ENCODE measurements at places on chromosomes 16 and 17.

GRCh38 chr16:73051226-73051625 is 3.3 kb upstream of the ZFHX3 start:
- DNase-seq = no peak

DNA sequence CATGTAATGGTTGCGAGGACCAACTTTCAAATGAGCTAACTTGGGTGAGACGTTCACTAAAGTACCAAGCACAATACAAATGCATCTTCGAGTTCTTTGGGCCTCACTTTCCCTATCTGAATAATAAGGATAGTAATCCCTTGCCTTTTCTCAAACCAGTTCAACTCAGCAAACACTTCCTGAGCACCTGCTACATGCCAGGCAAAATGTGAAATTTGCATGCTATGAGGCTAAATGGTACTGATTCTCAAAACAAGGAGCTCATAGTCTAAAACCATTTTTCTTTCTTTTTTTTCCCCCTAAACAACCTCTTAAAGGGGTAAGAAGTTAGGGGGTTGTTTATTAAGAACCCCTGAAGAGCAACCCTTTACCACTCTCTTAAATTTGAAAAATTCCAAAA is 101.4 kb upstream of the HLF start:
- DNase-seq = no peak

DNA sequence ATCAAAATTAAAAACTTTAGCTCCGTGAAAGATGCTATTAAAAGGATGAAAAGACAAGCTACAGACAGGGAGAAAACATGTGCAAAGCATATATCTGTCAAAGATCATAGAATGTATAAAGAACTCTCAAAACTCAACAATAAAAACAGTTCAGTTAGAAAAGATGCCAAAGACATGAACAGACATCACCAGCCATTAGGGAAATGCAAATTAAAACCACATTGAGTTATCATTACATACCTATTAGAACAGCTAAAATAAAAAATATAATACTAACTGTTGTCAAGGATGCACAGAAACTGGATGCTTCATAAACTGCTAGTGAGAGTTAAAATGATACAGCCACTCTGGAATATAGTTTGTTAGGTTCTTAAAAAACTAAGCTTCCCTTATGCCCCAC is 58.8 kb downstream of the NFATC3 start:
- DNase-seq = no peak

GRCh38 chr17:13462146-13462545 is 139.6 kb downstream of the HS3ST3A1 start:
- no peak for DNase-seq

GRCh38 chr17:75065562-75066151 is 18.6 kb downstream of the KCTD2 start:
- DNase-seq = no peak

All from chondrocyte (in vitro differentiated cells).